ENCODE measurements at places on chromosomes 12 and 14.

GRCh38 chr12:116066381-116067230, 210.9 kb downstream of the MED13L start:
- no peak for DNase-seq

DNA sequence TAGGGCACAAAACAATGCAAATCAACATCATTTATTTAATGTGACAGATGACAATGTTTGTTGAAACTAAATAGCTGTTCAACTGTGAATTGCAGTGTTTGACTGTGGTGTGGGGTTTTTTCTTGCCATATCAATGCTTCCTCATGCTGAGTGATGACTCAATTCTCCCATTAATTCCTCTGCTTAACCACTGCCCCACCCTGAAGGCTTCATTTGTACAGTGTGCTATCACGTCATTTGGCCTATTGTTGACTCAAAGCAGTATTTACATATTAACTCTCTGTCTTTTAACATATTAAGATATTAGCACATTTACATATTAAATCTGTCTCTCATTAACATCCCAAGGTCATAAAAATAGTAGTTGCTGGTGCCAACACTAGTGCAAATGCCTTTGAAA, 164.8 kb upstream of the NRXN3 start:
- DNase-seq, result no peak

GRCh38 chr14:34013721-34014060, 62.8 kb upstream of the EGLN3 start:
- no peak for DNase-seq

DNA sequence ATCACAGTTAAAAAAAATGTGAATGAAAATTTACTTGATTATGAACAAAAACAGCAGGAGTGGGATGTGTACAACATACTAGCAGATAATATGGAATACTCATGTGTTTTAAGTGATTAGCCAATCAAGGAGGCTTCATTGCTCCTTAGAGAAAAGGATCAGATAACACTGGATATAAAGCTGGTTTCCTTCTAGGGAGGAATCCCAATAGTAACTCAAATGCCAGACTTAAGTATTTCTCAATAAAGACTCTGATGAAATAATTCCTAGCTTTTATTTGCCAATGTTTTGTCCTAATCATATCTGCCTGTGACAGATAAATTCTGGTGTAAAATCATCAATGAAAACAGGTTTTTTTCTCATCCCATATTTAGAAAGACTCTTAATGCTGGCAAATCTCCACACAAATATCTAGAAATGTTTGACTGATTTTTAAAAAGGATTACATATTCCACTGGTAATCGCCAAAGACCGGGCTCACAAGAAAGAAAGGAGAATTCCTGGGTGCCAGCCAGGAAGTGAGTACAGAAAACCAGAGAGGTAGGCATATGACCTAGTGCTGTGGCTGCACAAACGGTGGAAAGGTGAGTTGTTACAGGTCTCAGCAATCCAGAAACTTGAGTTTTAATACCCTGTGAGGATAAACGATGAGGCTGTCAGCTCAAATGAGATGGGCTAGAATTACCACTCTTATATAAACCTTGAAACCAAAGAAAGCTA, 108.6 kb upstream of the TTC7B start:
- no peak for DNase-seq

DNA sequence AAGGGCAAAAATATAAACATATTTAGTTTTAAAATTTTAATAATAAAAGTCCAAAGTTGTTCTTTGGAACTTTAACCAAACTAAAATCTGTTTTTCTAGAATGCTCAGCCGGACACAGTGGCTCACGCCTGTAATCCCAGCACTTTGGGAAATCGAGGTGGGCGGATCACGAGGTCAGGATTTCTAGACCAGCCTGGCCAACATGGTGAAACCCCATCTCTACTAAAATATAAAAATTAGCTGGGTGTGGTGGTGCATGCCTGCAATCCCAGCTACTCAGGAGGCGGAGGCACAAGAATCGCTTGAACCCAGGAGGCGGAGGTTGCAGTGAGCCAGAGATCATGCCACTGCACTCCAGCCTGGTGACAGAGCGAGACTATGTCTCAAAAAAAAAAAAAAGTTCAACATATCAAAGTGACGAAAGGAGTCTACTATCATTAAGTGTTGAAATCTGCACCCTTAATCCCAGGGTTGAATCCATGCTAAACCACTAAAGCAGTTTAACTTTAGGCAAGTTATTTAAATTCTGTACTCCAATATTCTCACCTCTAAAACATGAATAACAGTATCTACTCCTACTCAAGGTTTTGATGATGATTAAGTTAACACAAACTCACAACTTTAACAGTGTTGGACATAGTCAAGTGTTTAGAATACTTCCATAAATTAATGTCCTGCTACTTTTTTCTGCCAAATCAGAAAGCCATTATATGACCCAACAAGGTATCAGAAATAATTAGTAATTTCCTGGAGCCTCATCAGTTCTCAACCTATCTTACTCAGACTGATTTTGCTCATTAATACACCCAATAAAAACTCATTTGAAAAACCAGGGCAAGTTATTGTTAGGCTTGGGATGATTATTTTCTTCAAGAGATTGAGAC, 11.0 kb downstream of the HNRNPC start:
- DNase-seq, result no peak

Data from H1 (cell line).